Kasumi-1 (cell line): ENCODE measurements at places on chromosomes 4 and X.
A peak's percentile ranks its signal among the peaks of the same experiment; 100 is the strongest.

DNA sequence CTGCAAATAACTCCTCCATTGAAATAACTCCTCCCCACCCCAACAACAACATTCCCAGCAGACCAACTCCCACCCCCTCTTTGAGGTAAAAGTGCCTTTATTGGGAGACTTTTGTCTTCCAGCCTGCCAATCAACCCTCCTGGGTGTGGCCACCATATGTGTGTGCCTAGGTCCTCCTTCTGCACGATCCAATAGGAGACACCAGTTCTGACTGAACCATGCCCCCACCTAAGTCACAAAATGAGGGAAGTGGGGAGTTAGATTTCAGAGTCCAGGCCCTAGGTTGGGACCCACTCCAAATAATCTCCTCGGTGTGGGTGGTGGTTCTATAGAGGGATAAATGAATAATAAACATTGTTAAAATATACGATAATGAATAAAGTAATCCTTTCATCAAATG is 3.0 kb downstream of the PLP2 start:
- no peak for DNase-seq

DNA sequence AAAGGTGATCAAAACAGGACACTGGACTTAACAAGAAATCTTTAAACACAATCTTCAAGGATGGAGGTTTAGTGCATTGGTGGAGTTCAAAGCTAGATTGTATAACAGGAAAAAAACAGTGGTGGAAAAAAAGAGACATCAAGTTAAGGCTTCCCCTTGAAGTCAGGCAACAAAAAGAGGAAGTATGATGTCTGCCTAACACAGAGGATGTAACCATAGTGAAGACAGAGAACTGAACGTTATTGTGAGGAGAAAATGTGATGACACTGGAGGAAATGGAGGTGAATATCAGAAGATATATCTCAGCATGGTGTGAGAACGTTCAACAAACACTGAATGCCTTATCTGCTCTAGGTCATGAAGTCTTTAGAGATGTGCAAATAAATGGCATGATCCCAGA is 192.4 kb upstream of the AR start:
- peak; percentile 78 for DNase-seq

- peak; percentile 28 for DNase-seq
Observed at GRCh38 chr4:53695540-53696463, 104.5 kb upstream of the LNX1 start.

- no peak for DNase-seq
Observed at GRCh38 chr4:26782830-26783202, 77.8 kb upstream of the STIM2 start.

DNA sequence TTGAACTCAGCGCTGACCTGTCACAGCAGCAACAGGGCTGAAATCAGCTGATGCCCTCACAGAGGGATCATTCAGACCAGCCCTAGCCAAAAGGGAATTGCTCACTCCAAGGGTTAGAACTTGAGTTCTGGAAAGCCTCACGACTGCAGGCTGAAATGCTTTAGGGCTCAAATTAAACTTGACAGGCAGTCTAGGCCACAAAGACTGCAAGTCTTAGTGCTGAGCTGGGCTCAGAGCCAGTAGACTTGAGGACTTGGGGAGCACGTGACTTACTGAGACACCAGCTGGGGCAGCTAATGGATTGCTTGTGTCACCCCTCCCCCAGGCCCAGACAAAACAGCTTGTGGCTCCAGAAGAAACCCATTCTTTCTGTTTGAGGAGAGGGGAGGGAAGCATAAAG is 119.0 kb upstream of the SLC6A14 start:
- DNase-seq = peak; percentile 14

- no peak for DNase-seq
Observed at GRCh38 chr4:17194586-17194985, 296.1 kb upstream of the LDB2 start.

GRCh38 chrX:17027931-17028330 is 81.5 kb downstream of the REPS2 start:
- DNase-seq = no peak

- no peak for DNase-seq
Observed at GRCh38 chr4:1975880-1976279, 32.9 kb downstream of the NELFA start.

DNA sequence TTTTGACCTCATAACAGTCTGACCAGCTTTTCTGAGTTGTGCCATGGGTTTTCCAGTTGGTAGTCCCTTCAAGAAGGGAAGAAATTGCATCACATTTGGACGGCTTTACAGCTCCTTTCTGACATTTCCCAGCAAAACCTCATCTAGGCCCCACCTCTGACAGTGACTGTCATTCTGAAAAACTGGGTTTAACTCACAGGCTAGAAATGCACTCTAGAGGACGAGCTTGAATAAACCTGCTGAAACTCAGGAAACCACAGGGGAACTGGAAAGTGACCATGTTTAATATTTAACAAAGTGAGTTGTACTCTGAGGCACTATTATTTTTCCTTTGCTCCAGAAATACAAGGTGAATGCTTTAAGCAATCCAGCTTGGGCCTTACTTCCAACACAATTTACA is 434.3 kb upstream of the RASGEF1B start:
- DNase-seq = no peak

DNA sequence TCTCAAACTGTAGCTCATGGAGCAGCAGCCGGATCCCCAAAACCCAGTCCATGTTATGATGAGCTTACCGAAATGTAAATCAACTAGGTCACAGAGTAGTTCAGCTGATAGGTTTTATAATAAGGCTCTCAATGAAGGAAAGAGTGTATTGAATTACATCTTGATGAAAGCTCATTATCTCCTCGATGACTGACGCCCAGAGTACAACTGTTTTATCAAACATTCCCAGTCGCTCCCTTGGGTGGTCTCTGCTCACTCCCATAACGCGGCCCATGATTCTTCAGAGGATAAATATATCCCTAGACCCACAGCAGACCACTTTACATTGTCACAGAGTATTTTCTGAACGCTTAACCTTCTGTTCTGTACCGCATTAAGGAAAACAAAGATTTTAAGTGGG is 452.3 kb upstream of the GALNT7 start:
- DNase-seq = no peak
